ENCODE measurements at places on chromosomes 7 and 10.

DNA sequence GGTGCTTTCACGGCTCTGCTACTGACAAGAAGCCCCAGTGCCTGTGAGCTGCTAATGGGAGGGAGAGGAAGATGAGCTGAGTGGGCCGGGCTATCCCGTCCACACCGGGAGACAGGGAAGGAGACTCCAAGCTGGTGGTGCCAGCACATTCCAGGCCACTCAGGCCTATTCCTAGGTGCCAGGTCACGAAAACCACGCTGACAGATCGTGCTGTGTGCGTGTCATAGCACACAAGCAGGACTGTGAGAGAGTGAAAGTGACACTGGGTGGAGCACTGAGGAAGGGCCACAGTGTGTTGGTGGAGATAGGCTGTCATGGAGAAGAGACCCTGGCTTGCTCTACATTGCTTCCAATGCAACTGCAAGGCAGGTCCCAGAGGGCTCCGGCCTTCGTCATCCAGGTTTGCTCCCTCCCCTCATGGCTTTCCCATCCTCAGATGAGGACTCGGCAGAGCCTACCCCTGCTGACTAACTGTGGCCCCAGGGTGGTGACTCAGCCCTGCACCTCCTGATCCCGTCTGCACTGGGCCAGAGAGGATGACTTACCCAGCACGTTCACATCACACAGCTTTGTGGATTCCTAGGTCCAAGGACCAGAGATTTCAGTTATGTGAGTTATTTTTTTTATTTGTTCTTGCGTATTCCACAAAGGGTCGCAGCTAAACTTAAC is 167.3 kb downstream of the EGFR start:
- peak; percentile 96 for DNase-seq

DNA sequence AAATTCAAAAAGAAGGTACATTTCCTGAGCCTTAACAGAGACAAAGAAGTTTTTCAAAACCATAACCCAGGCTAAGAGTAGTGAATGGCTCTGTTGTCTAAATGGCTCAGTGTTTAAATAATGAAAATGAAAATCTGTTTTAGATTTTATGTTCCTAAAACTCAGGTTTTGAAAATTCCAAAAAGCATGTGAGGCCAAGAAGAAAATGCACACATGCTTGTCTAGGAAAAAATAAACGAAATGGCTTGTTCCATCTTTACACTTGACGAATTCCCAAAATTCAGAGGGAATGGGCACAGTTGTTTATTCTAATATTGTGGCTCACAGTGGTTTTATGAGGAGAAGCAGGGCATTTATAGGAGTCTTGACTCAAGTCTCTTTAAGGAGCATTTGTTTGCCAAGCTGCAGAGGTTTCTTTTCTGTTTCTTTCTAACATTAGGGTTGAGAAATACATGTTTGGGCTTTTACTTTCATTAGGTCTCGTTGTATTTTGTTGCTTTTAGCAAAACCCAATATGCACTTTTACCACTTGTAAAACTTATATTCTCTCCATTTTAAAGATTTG is 527.6 kb upstream of the ANKRD30A start:
- no peak for DNase-seq

- no peak for DNase-seq
These were observed 4.7 kb downstream of the CCNY start for GRCh38 chr10:35340975-35341374.

DNA sequence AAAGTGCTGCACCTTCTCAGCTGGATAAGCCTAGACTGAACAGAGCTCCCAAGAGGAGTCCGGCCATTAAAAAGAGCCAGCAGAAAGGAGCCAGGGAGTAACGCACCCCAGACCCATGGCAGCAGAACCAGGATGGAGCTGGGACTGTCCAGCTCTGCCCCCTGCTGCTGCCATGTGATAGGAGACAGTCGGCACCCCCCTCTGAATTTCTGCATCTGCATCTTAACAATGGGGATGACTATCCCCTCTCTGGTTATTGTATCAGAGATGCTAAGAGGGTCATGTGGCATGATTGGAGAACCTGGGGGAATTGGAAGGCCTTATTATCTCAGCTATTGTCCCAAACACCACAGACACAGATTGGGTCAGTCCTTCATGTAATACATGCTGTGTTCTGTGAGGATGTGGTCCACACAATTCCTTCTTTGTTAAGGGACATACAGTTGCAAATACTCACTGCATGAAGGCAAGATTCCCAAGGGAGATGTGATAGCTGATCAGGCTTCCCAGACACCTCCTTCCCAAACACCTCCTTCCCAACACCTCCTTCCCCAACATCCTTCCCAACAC is 29.3 kb downstream of the PLEKHS1 start:
- DNase-seq = no peak

Data from iris pigment epithelial cell (primary cell).